ENCODE measurements at places on chromosomes 12 and 14.

DNA sequence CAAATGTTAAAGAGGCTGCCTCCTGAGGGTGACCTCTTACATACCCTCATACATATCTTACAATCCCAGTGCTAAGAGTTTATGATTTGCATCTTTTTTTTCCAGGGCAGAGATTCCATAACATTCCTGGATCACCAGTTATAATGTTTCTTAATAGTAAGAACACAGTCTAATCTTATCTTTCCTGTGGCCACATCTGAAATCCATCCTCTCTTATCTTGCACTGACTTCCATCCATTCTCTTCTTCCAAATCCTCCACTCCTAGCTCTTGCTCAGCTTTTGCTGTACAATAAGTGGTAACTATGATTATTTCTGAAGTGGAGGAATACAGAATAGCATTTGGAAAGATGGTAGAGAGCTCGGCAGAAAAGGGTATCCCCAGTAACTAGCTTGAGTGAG, 6.3 kb downstream of the CALCOCO1 start:
- DNase-seq, result no peak

GRCh38 chr12:110249105-110249504, 31.9 kb upstream of the ATP2A2 start:
- no peak for DNase-seq

- DNase-seq, result no peak
Measured at GRCh38 chr14:68262567-68262966, 443.0 kb downstream of the RAD51B start.

DNA sequence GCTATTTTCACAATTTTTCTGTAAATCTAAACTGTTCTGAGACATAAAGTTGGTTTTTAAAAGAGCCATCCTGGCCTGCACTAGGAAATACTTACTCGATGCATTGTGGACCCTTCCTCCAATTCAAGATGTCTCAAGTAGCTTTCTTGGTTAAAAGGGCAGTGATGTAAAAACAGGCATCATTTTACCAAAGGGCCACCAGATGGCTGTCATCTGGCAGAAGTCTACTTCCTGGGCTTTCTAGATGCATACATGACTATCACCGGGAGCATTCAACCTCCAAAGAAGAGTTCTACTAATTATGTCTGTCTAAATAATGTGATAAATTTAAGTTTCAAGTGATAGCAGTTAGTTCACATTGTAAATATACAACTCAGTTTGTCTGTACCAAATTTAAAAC, 96.8 kb upstream of the FRMD6 start:
- DNase-seq, result peak; percentile 67

DNA sequence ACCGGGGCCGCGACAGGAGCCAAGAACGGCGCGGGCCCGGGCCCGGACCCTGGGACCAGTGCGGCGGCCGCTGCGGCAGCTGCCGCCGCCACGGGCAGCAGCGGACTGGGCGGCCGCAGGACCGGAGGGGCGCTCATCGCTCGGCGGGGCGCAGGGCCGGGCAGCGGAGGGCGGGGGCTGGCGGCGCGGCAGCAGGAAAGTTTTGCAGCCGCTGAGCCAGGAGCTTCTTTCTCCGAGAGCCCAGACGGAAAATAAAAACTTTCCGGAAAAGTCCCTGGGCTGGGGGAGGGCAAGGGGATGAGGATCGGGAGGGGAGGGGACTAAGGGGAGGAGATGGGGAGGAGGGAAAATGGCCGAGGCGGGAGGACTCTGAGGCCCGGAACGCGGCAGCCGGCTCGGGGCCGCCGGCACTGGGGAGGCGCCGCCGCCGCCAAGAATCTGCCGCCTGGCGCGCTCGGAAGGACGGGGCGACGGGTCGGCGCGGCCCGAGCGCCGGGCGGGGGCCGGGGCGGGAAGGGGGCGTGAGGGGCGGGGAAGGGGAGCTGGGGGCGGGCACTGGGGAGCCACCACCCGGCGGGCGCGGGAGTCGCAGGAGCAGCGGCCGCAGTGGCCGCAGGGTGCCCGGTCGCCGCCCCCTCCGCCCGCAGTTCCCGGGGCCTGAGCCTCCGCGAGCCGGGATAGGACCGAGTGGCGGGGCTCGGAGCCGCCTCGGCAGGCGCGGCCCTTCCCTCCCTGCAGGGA, at the start of gene PRKD1:
TSS of gene PRKD1 (minus strand) at position 472 of the 741 bp plus-strand sequence.
- DNase-seq, result peak; percentile 72

DNA sequence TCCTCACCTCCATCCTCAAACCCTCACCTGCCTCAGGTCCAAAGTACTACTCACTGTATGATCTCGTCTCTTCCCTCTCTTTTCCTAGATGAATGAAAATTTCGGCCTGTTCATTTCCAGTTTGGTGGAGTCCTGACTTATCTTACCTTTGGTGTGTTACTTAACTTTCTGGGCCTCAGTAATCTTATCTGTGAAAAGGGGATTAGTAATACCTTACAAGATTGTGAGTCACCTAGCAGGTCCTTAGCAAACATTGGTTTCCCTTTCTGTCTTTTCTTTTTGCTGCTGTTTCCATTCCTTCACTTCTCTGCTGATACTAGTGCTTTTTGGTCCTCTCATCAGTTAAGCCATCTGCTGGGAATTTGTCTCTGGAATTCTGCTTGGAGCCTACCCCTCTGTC, 52.8 kb downstream of the AKAP6 start:
- no peak for DNase-seq

DNA sequence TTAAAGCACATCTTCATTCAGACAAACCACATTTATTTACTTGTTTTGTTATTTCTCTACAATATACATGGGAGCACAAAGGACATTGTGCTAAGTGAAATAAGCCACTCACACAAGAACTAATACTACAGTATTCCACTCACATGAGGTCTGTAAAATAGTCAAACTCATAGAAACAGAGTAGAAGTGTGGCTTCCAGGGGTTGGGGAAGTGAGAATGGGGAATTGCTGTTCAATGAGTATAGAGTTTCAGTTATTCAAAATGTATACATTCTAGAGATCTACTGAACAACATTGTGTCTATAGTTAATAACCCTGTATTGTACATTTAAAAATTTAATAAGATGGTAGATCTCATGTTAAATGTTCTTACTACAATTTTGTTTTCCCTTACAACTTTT, 88.8 kb downstream of the ATXN7L3B start:
- DNase-seq, result no peak

GRCh38 chr14:35123388-35123703, 994 bp downstream of the PRORP start:
- no peak for DNase-seq

DNA sequence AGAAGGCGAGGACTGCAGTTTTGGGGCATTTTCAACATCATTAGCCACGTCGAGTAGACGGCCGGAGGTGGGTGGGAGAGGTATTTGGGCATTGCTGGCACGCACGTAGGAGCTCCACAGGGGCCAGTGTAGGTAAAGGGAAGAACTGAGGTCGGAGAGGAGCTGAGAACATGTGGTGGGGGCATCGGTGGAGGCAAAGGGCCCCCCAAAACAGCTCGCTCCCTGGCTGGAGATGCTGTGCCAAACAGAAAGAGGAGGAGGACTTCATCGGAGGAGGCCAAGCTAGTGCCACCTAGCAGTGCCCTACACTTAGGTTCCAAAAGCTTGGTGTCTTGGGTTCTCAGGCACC, 52.0 kb upstream of the PPP2R5C start:
- no peak for DNase-seq

- DNase-seq, result no peak
Measured at GRCh38 chr12:112165624-112166023, 40.3 kb downstream of the TRAFD1 start.

GRCh38 chr12:125544960-125545359, 479.7 kb downstream of the AACS start:
- no peak for DNase-seq

DNA sequence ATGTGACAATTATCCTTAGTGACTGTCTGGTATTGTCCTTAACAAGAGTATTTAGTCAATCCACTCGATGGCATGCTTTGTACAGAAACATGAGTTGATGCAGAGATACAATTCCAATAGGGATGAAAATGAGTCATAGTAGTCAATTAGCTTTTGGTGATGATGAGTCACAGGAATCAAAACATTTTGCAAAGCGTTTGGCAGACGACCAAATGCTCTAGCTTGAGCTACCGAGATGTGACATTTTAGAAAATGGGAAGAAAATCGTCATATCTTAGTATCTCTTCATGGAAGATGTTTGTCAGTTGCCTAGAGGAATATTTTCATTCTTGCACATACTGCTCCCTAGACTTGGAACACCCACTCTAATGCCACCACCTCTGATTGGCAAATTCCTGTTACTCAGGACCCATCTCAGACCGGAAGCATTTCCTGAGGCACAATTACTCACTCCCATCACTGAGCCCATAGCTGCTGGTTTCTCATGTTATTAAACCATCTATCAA, 95.0 kb downstream of the LMNTD1 start:
- DNase-seq, result peak; percentile 90

DNA sequence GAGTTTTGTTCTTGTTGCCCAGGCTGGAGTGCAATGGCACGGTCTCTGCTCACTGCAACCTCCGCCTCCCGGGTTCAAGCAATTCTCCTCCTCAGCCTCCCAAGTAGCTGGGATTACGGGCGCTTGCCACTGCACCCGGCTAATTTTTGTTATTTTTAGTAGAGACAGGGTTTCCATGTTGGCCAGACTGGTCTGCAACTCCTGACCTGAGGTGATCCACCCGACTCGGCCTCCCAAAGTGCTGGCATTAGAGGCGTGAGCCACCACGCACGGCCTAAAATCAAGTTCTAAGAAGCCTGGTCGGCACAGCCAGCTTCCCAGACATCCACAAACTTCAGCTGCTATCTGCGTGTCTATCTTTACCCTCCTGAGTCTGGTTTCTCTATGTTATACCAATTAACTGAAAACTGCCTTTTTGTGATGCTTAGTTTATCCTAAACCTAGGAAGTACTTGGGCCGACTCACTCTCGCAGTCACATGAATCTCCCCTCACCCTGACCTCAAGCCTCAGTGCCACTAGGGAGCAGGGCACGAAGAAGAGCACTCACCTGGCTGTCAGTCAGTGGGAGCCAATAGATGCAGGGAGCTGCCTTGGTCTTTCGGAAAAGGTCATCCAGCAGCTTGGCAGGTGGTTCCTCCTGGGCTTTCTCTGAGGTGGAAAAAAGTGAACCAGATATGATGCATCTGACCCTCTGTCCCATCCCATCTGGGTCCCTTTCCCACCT, 3.4 kb upstream of the CDH24 start:
- DNase-seq, result no peak

GRCh38 chr14:33282331-33283230, 343.9 kb downstream of the NPAS3 start:
- DNase-seq, result peak; percentile 30

- no peak for DNase-seq
Measured at GRCh38 chr14:20751963-20752562, 6.4 kb downstream of the EDDM3A start.

GRCh38 chr12:5172886-5173285, 129.2 kb downstream of the KCNA5 start:
- DNase-seq, result no peak

DNA sequence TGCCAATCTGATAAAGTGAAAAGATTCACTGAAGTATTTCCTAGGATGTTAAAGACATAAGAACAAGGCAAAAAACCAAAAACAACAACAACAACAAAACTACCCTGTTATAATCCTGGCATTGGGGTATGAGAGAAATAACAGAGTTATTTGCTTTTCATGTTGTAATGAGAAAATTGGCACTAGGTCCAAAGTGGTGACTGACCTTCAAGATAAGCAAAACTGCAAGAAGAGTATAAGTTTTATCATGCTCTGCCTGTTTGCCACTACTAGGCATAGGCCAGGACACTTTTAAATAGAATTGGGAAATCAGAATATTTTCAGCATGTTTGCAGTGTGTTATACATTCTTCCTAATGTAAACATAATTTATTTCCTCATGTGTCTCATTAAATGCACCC, 140.1 kb upstream of the CPM start:
- DNase-seq, result no peak

- DNase-seq, result peak; percentile 13
Measured at GRCh38 chr12:87253157-87253556, 776.0 kb downstream of the C12orf50 start.

GRCh38 chr12:80176706-80177105, 77.4 kb downstream of the OTOGL start:
- no peak for DNase-seq

- DNase-seq, result no peak
Measured at GRCh38 chr12:117526757-117527478, 165.5 kb upstream of the NOS1 start.

DNA sequence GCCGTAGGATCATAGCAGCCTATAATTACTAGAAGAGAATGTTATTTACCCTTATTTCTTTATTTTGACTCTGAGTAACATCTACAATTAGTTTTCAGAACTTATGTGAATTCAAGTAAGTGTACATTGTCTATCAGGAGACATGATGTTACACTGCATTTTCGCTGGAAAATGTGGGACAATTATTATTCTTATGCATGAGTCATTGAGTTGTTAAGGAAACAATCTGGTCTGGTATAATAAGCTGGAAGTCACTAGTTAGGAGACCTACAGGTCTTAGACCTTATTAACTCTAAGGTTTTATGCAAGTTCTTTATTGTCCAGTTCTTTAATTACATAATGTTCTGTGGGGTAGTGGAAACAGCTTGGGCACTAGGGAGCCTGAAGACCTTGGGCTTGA, 5.8 kb downstream of the KTN1 start:
- peak; percentile 59 for DNase-seq

- no peak for DNase-seq
Measured at GRCh38 chr14:104395941-104396681, 183.5 kb upstream of the C14orf180 start.

DNA sequence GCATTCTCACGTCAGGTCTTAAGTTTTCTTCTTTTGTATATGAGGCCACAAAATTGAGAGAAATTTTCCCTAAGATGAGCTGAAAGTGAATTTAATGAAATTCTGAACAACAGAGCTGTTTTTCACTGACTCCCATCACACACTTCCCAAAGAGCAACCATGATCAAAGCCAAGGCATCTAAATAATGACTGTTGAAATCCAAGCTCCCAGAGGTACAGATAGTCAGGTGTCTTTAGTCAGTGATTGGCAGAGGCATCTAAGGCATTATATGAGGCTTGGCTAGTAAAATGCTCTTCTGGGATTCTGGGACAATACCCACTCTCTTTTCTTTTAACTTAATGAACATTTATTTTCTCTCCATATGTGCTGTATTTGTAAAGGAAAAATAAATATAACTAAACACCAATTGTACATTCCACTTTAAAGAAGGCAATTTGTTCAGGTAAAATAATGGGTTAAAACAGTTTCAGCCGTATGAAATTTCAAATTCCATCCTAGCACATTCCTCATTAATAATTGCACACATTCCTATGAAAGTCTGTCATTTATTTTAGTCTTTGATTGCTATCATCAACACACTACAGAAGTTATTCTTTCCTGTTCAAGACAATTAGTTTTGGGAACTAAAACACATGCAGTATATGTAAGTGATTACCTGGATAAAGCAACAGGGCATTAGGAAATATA, 871 bp upstream of the SSTR1 start:
- DNase-seq, result no peak

DNA sequence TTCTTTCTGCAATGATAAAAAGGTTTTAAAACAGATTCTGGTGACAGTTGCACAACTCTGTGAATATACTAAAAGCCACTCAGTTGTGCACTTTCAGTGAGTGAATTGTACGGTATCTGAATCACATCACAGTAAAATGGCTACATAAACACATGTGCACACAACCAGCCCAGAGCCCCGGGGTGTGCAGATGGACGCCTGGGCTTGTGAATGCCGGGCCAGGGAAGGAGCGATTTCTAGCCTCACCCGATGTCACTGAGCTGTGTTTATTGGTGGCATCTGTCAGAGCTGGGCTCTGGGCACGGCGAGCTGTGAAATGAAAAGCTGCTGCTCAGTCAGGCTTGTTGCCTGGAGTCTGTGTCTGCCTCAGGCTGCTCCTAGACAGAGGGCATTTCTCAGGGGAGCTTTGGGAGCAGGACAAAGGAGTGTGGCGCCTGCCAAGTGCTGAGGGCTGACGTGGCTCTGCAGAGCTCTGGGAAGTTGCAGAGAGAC, 25.9 kb downstream of the RHOF start:
- DNase-seq, result peak; percentile 57
